ENCODE measurements at places on chromosomes 16 and 17. TPM values are rescaled to one million over a fixed set of nuclear protein-coding genes. Genes with fewer than 3 reads are reported as not detected.

DNA sequence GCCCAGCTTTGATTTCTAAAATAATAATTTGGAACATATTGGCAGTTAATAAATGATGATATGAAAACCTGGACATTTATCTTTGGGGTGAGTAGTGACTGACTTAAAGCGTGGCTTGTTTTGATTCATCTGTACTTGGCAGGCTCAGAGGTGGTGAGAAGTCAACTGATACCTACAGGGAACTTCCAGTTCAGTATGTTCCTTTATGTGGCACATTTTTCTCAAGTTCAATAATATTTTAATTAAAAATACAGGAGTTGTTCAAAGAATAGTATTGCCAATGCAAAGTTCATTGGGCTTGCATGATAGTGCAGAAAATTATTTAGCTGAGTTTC, 34.3 kb downstream of the SLC47A1 start:
- DNase-seq, result no peak

DNA sequence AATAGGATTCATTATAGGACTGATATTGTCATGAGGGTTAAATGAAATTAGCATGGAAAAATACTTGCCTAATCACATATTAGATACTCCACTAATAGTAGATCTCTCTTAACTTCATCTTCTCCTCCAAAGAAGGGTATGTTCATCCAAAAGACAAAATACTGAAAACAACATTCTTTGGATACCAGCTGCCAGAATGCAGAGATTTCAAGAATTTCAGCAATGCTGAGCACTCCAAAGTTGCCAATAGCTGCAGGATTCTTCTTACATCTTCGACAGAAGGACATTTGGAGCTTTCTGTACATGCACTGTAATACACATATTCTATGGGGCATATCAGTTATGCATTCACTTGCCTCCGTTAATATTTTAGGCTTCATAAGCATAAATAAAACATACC, 436.5 kb downstream of the HAPSTR1 start:
- no peak for DNase-seq

DNA sequence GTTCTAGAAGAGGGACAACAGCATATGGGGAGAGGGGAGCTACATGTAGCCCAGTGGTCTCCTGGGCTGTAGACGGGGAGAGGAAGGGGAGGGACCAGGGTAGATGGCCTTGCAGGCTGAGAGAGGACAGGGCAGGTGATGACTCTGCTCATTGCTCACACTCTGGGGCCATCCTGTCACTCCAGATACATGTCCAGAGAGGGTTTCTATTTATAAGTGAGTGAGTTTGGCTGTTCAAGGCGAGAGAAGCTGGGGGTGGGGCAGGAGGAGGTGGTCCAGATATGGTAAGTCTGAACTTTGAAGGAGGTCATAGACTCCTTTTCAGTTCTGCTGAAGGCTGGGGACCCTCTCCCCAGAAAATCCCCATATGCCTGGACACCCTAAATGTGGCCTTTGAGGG, 22.2 kb downstream of the CACNA1G start:
- peak; percentile 50 for DNase-seq

DNA sequence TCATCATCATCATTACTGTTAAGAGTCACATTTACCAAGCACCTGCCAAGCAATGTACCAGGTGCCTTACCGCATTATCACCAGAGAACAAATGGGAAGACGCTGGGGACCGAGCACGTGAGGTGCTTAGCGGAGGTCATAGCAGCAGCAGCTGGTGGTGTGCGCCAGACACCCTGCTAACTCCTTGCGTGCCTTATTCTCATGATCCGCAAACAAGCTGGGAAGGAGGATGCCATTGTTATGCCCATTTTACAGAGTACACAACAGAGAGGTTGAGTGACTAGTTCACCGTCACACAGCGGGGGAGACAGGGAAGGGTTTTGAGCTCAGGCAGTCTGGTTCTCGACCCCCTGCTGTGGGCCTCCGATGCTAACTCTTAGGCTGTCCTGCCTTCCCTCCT, 7.3 kb downstream of the ATP2A3 start:
- DNase-seq, result no peak

GRCh38 chr17:6534846-6535514, 21.4 kb downstream of the PITPNM3 start:
- no peak for DNase-seq

DNA sequence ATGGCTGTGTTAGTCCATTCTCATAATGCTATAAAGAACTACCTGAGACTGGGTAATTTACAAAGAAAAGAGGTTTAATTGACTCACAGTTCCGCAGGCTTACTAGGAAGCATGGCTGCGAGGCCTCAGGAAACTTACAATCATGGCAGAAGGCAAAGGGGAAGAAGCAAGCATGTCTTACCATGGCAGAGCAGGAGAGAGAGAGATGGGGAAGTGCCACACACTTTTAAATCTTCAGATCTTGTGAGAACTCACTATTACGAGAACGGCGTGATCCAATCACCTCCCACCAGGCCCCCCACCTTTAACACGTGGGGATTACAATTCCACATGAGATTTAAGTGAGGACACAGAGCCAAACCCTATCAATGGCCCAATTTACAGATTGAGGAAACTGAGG, 96.5 kb downstream of the SDK2 start:
- no peak for DNase-seq

The EME1 gene
- total RNA-seq, result 0.24 TPM
